Aorta (tissue), 5 donors: ENCODE measurements at places on chromosomes 7 and 10.
A peak's percentile ranks its signal among the peaks of the same experiment; 100 is the strongest.

DNA sequence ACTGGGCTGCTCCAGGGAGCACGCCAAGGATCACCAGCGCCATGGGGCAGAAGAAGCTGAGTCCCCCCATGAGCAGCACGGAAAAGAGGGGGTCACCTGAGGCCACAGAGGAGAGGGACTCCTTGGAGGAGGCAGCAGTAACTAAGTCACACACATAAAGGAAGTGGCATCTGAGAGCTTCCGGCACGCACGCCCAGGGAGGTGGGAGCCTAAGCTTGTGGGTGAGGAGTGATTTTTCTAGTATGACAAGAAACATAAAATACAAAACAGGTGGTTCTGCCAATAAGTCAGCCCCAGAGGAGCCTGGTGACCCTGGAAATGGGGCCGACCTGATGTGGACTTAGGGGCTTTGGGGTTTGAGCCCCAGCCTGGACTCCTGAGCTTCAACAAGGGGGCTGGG lies 60.8 kb downstream of the CARD11 start:
- peak; percentile 50 for DNase-seq

GRCh38 chr10:107126512-107127065 lies 37.9 kb downstream of the SORCS1 start:
- no peak for DNase-seq

DNA sequence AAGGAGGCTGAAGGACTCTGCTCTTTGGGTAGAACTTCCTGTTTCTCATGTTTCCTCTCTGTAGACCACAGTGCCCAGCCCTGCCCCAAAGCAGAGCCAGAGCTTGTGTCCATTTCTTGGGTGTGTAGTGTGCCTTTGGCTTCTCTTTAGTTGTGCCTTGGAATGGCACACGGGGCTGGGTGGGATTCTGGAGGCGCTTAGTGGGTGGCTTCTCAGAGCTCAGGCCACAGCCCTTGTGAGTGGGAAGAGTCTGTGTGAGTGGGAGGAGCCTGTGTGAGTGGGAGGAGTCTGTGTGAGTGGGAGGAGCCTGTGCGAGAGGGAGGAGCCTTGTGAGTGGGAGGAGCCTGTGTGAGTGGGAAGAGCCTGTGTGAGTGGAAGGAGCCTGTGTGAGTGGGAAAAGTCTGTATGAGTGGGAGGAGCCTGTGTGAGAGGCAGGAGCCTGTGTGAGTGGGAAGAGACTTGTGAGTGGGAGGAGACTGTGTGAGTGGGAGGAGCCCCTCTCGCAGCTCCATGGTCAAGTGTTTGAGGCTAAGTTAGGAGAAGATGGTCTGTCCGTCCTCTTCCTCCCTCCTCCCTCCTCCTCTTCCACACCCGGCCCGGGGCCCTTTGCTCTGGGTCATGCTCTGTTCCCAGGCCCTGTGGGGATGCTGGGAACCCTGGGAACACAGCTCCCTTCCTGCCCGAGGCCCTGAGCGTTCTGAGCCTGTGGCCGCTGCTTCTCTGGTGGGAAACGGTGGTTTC lies 153.0 kb downstream of the GRK5 start:
- peak; percentile 70 for DNase-seq

DNA sequence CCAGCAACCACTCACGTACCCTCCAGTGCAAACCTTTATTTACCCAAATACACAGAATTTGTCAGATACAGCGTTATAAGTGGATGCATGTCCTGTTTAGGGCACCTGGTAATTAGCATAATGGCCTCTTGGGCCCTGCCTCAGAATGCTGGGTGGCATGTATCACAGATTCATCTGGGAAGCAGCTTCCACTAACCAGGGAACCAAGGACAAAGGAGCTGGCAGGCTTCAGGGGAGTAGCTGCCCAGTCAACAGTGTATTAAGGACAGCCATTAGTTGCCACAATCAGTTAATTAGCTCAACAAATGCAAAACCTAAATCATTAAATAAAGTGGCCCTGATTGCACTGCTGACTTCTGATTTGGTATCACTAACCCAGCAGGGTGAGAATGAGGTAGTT lies 105.7 kb downstream of the RAPGEF5 start:
- no peak for DNase-seq

- no peak for DNase-seq
These were observed 10.3 kb upstream of the PBLD start for GRCh38 chr10:68342909-68343516.

- no peak for DNase-seq
These were observed 90.0 kb upstream of the PLXNA4 start for GRCh38 chr7:132666071-132666773.

DNA sequence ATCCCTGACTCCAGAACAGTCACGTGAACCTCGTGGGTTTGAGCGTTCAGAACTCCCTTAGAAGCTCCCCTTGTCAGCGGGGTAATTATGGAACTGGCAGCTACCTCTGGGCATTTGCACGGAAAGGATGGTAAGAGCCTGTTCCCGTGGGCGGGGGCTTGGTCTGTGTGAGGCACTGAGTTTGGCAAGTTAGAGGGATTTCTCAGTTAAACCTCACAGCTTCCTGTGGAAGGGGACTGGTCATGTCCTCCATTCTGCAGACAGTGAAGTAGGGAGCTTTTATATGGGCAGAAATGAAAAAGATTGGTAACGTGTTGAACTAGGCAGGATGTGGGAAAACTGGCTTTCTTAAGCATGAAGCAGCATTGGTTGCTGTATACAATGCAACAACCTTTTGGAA lies 16.0 kb downstream of the PALD1 start:
- no peak for DNase-seq

- DNase-seq: no peak
These were observed 6.9 kb upstream of the MINDY4 start for GRCh38 chr7:30764030-30764975.

- DNase-seq: no peak
These were observed 117.6 kb downstream of the LRRC4 start for GRCh38 chr7:127913686-127914085.

- DNase-seq: peak; percentile 57
These were observed 274.9 kb upstream of the GALNT17 start for GRCh38 chr7:70856901-70857630.

GRCh38 chr10:77926566-77927401 lies at the start of gene DLG5:
TSS of gene DLG5 (minus strand) at chr10:77926755. CDS start at chr10:77926520, 235 bp downstream.
- DNase-seq: peak; percentile 69

DNA sequence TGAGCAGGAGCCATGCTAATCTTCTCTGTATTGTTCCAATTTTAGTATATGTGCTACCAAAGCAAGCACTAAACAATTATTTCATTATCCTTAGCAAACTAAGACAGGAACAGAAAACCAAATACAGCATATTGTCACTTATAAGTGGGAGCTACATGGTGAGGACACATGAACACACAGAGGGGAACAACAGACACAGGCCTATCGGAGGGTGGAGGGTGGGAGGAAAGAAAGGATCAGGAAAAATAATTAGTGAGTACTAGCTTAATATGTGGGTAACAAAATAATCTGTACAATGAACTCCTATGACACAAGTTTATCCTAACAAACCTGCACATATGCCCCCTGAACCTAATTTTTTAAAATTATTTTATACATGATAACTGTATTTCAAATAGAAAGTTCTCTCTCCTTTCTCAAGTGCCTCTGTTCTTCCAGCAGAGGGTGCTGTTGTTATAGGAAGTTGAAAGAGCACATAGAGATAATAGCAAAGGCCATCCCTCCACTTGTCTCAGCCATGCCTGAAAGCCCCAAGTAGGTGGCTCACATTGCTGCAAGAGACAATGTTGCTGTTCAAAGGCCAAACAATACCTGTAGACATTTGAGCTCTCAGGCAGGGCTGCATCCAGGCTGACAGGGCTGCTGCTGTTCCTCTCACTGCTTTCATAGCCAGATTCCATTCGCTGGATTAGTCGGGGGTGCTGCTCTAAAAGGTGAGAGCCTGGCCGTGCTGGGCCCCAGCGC lies 33.4 kb upstream of the PPP3CB start:
- no peak for DNase-seq

- peak; percentile 1 for DNase-seq
These were observed 6.5 kb downstream of the TSPAN15 start for GRCh38 chr10:69457771-69458237.
